ENCODE measurements at places on chromosomes 11 and 22.

DNA sequence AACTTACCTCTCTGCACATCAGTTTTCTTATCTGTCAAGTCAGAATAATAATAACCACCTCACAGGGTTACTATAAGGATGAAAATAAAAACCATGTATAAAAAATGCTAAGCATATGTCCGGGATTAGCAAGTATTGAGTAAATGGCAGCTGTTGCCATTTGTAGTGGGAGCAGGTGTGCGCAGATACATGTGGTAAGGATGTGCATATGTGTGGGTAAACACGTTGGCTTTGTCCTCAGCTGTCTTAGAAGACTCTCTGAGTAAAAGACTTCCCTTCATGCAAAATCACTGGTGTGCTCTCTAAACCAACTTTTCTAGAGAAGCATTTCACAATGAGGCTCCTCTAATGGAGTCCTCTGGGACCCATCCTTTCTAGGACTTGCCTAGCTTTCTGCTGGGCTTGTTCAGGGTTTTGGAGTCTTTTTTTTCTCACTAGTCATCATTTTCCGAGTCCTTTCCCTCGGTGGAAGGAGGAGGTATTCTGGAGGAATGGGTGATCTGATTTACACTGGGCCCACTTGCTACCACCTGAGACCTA is 62.4 kb downstream of the NELL1 start:
- no peak for DNase-seq

DNA sequence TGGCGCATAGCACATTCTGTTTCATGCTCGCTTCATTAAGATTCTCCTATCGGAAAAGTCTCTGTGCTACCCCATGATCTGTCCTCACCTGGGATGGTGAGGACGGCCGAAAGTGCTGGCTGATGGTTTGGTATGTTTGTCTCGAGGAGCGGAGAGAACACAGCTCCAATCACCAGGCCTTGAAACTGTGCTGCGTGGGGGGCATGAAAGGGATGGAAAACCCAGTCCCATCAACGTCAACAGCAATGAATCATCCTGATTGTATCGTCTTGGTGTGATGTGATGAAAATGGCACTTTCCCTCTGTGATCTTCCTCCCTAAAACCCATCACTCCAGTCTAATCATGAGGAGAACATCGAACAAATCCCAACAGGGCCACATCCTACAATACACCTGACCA is 8.4 kb downstream of the FXYD6 start:
- no peak for DNase-seq

GRCh38 chr11:18265949-18266348 is at the start of gene SAA1:
SAA1 (plus strand) TSS chr11:18266264; CDS start chr11:18266888, 624 bp downstream.
- peak; percentile 49 for DNase-seq

- DNase-seq, result peak; percentile 80
Measured at GRCh38 chr11:107011977-107012376, 6.3 kb downstream of the GUCY1A2 start.

DNA sequence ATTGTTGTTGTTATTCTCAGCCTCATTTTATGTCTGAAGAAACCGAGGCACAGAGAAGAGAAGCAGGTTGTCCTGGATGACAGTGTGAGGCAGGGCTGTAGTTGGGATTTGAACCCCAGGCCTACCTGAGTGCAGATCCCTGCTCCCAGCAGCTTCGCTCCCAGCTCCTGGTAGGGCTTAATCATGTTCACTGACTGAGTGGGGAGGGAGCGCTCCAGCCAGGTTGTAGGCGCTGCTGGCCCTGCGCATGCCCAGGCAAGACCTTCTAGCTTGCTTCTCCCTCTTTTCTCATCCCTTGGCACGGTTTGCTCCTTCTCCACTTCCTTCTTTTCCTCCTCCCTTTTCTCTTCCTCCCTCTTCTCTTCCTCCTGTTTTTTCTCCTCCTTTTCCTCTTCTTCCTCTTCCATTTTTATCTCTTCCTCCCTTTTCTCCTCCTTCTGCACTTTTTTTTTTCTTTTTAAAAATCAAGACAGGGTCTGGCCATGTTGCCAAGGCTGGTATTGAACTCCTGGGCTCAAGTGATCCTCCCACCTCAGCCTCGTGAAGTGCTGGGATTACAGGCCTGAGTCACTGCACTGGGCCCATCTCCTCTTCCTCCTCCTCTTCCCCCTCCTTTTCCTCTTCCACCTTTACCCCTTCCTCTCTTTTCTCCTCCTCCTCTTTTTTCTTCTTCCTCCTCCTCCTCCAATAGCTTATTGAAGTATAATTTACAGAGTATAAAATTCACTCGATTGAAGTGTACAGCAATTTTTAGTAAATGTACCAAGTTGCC is 109.3 kb downstream of the KIAA1671 start:
- DNase-seq, result no peak

GRCh38 chr11:76083563-76084451 is 122.5 kb downstream of the WNT11 start:
- peak; percentile 44 for DNase-seq

All from adipocyte (in vitro differentiated cells).